Activated naive CD4-positive, alpha-beta T cell treated with anti-CD3 and anti-CD28 coated beads, Interleukin-2, amount 10 ng/mL, durations not matched to agents 7 days and 5 days (primary cell): ENCODE measurements at places on chromosomes 16 and 17.

- no peak for DNase-seq
These were observed 789 bp upstream of the CCDC57 start for GRCh38 chr17:82213251-82214011.

DNA sequence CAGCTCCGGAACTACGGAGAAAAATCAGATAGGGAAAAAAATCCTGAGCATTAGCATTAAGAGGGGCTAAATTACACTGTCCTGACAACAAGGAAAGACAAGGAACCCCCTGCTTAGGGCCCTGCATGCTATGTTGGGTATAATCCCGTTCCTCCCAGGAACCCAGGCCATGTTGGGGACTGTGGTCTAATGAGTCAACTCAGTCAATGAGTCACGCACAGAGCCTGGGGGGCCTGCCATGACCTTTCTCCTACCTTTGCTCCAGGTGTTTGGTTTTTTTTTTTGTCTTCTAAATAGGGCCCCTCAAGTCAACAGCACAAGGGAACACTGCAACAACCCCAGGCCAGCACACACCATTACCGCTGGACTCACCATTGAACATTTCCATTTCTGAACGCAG lies 8.9 kb upstream of the ZNF200 start:
- DNase-seq: no peak

DNA sequence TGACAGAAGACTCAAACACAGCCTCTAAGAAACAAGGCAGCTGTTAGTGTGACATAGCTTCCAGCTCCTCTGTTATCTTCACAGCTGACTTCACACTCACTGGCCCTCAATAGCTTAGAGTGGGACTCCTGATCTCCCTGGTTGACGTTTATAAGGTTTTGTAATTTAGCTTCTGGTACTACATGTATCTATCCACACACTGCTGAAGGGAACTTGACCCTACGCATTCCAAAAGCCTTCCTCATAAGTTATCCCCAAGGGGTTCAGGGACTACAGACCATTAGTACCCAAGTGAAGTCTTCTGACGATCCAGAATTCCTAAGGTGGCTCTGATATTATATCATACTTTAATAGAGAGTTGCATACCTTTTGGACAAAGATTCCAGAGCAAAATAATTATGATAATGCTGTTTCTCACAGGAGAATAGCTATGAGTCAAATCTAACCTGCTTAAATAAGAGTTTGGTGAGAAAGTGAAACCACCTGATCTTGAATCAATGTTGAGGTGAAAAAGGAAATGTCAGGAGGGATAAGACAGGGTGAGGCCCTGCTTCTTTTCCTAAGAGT lies 14.5 kb downstream of the ACACA start:
- no peak for DNase-seq

- no peak for DNase-seq
These were observed 252.1 kb upstream of the N4BP1 start for GRCh38 chr16:48862087-48862532.

- DNase-seq: no peak
These were observed 4.5 kb downstream of the KRTAP3-1 start for GRCh38 chr17:41004397-41004796.

GRCh38 chr16:30958175-30959079 lies 873 bp downstream of the SETD1A start:
- no peak for DNase-seq

DNA sequence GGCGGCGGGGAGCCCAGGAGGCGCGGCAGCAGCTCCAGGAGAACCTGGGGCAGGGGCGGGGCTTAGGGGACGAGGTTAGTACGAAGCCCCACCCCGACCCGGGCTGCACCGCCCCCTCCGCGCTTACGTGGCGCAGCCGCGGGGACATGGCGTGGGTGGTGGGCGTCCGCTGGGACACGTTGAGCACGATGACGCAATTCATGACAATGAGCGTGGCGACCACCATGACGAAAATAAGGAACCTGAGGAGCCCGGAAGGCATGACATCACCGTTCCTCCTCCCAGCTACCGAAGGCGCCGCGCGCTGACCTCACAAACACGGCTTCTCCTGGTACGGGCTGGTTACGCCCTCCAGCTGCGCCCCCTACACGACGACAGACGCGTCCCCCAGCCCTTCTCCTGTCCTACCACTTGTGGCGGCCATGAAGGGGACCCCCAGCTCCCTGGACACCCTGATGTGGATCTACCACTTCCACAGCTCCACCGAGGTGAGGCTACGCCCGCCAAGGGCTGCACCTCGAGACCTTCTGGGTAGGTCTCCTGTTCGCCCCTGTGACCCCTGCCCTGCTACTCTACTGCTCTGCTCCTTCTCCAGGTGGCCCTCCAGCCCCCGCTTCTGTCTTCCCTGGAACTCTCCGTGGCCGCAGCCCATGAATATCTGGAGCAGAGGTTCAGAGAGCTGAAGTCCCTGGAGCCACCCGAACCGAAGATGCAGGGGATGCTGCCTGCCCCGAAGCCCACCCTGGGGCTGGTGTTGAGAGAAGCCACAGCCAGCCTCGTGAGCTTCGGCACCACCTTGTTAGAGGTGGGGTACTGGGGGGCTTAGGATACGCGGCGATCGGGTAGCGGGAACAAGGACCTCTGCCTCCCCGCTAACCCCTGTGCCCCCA lies at the start of gene C17orf107:
TSS of gene C17orf107 (plus strand) at position 196 of the 890 bp plus-strand sequence. CDS start at position 423, 227 bp downstream.
- DNase-seq: peak; percentile 93

- peak; percentile 73 for DNase-seq
These were observed 19.8 kb downstream of the HOXB1 start for GRCh38 chr17:48510761-48511604.

GRCh38 chr17:30234964-30235363 lies 533 bp downstream of the SLC6A4 start:
- peak; percentile 34 for DNase-seq

GRCh38 chr16:54290833-54291655 lies 4.5 kb upstream of the IRX3 start:
- no peak for DNase-seq

- DNase-seq: no peak
These were observed 13.4 kb downstream of the ITGAL start for GRCh38 chr16:30485818-30486436.

DNA sequence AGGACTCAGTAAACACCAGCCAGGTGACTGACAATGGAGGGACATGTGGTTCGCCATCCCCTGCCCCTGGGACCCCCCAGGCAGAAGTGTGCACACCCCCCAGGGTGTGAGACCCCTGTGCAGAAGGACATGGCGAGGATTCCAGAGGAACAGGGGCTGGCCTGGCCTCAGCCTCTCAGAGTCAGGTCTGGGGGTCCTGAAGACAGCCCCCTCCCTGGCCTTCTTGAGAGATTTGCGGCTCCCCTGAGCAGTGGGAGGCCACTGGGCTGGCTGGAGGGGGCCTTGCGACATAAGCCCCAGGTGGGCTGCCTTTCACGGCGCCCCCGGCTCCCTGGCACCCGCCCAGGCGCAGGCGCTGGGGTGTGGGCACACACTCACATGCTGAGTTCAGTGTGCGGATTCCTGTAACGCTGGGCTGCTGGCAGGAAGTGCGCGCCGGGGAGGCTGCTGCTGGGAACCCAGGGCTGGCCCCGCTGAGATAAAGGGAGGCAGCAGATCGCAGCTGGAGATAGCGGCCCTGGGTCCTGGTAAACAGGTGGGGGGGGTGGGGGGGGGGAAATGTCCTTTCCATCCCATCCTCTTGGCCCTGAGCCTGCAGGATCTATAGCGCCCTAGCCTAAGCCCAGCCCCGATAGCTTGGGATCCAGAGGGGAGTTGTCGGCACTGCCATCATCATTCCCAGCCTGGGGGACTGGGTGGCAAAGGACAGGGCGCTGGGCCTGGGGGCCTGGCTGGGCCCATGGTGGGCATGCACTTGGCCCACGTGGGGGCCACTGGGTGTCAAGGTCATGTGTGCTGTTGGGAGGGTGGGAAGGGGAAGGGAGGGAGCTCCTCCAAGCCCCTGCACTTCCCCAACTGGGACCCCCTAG lies 27.1 kb downstream of the TMEM235 start:
- DNase-seq: peak; percentile 87

GRCh38 chr17:74945543-74945942 lies 9.8 kb downstream of the OTOP3 start:
- DNase-seq: no peak

DNA sequence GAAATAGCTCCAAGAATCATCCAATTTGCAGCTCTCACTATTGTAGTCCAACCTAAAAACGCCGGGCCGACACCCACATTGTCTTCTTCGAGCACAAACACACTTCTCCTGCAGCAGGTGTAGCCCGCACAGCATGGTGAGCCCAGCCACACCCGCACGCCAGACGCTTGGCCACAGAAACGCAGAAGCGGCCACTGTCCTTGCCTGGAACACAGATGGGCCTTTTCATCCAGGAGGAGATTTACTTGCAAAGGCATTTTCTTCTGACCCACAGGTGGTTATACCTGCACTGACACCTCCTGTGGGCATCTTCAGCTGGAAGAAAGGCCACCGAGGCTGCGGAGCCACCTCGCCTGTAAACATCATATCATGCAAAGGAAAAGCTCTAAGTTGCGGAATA lies 98.4 kb downstream of the ADCY9 start:
- DNase-seq: no peak

- no peak for DNase-seq
These were observed 6.0 kb upstream of the DNAI2 start for GRCh38 chr17:74267987-74268499.

DNA sequence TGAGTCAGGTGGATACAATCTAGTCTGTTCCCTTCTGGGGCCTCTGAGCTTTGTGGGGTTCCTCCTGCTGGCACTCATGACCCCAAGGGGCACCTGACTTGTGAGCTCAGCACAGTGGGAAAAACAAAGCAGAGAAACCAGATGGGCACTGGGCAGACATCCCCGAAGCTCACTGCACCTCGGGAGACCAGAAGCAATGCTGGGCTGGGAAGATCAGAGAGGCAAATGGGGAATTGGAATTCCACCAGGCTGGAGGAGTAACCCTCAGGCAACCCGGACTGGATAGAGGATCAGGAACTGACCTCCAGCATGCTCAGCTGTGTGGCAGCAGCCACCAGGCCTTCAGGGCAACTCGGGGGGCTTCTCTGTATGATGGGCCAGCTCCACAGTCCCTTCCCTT lies 50.3 kb downstream of the ABCC12 start:
- DNase-seq: no peak

DNA sequence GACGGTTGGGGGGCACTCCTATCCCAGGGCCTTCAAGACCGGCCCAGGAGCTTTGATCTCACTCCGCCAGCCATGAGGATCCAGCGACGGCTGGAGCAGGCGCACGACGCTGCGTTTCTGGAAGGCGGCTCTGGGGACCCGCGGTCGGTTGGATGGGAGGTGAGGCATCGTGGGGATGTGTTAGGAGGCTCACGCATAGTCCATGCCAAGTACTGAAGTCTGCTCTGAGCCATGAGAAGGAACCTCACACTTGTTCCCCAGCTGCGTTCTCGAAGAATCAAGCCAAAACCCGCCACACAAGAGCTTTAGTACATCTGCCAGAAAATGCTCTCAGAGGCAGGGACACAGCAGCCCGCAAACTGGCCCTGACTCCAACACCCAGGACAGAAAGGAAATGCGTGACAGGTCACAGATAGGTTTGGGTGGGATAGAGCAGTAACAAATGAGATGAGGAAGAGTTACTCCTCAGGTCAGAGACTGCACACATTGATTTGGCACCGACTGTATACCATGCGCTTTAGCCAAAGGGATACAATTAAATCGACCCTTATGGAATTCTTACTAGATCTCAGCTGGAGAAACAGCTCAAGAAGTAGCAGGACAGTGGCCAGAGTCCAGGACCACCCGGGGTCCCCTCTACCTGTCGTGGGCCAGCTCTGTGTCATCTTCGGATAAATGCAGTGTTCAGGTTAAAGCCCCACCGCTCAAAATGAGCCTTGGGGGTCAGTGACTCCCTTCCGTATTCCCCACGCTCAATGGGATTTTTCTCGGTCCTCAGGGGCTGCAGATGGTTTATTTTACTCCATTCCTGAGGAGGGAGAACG lies 6.7 kb upstream of the GSG1L start:
- DNase-seq: no peak

- DNase-seq: no peak
These were observed 49.2 kb downstream of the NXPH3 start for GRCh38 chr17:49624896-49625295.

- DNase-seq: no peak
These were observed 2.3 kb upstream of the MED24 start for GRCh38 chr17:40056379-40057015.
